HFFc6 (cell line): ENCODE measurements at places on chromosomes 2 and 18.

DNA sequence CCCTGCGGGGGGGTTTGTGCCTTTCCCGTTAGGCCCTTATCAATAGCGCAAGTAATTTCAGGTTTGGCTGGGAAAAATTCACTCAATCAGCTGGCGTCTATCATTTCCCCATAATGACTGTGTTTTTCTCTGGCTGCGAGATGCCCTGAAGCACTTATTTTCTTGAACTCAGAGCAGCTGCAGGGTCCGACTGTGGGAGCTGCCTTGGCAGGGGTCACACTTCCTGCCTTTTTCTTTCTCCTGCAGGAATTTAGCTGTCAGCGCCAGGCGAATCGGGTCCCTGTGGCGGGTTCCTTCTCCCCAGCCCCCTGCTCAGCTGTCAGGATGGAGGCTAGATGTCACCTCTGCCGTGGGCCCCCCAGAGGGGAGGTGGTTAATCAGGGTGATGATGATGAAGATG is 81.3 kb upstream of the HPCAL1 start:
- H3K4me1 ChIP-seq, result peaks cover 29% of the 10 kb centered on the region
- no peak overlapping the region for H3K4me3 ChIP-seq
- H3K27me3 ChIP-seq, result peaks cover 14% of the 10 kb centered on the region
- H3K36me3 ChIP-seq, result no peaks in the 10 kb centered on the region
- H3K27ac ChIP-seq, result no peak overlapping the region

GRCh38 chr2:85439986-85440385 is 21.5 kb downstream of the SH2D6 start:
- H3K27me3 ChIP-seq, result peaks cover 3% of the 10 kb centered on the region
- H3K4me1 ChIP-seq, result peaks cover 14% of the 10 kb centered on the region
- no peak for DNase-seq

GRCh38 chr2:86158286-86158685 is 37.0 kb downstream of the IMMT start:
- no peak overlapping the region for H3K27ac ChIP-seq
- H3K27me3 ChIP-seq, result no peaks in the 10 kb centered on the region
- DNase-seq, result no peak

GRCh38 chr2:20617892-20618467 is 32.9 kb downstream of the HS1BP3 start:
- peak overlapping the region; percentile 39; the same call in 1 of the 2 replicates for H3K4me3 ChIP-seq
- peaks cover 34% of the 10 kb centered on the region for H3K4me1 ChIP-seq
- H3K36me3 ChIP-seq, result 0 out of 2 replicates have a peak, but pooled peaks cover 6% of the 10 kb centered on the region
- no peaks in the 10 kb centered on the region for H3K27me3 ChIP-seq
- peak; percentile 99 for DNase-seq

DNA sequence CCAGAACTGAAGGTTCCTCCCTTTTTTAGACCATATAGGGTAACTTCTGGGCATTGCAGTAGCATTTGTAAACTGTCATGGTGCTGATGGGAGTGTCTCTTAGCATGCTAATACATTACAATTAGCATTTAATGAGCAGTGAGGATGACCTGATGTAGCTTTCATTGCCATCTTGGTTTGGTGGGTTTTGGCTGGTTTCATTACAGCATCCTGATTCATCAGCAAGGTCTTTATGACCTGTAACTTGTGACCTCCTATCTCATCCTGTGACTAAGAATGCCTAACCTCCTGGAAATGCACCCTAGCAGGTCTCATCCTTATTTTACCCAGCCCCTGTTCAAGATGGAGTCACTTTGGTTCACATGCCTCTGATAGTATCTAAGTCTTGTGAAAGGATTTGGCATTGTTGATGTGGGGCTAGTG is 159.0 kb downstream of the TMX3 start:
- peaks cover 34% of the 10 kb centered on the region for H3K4me1 ChIP-seq
- H3K27ac ChIP-seq, result no peak overlapping the region
- peak; percentile 24 for DNase-seq
- H3K36me3 ChIP-seq, result no peaks in the 10 kb centered on the region
- no peak overlapping the region for H3K4me3 ChIP-seq

DNA sequence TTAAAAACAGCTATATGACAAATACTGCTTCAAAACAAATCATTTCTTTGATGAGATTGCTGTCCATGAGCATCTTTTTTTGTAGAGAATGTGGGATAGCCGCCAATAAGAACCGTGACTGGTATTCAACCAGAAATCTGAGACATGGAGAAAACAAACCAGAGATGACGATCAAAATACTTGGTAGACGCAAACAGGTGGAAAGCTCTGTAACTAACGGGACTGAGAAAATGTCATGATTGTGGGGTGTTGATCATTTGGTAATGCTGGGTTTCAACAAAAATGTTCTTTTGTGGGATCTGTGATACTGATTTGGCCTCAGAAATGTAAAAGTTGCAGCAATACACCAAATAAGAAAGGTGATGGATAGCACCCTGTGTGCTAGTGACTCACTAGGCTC is 364.8 kb downstream of the NYAP2 start:
- no peak overlapping the region for H3K4me3 ChIP-seq
- H3K27ac ChIP-seq, result no peak overlapping the region
- H3K36me3 ChIP-seq, result no peaks in the 10 kb centered on the region
- no peaks in the 10 kb centered on the region for H3K4me1 ChIP-seq
- DNase-seq, result no peak

DNA sequence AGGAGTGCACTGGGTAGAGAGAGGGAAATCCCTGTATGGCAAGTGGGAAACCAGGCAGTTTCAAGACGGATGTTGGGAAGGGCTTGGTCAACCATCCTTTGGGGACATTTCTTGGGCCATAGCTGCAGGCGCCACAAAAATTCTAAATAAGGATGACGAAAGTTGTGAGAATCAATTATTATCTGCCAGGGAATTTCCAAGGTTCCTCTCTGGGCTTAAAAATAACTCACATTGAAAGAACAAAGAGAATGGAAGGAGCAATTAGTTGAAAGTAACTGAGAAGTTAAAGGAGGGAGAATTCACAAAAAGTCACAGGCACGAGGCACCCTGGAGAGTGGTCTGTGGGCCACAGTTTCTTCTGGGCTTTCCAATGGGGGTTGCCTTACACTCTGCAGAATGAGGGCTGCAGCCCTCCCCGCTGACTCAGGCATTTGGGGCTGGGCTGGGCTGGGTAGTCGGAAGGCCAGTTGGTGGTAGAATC is 195.7 kb downstream of the SMAD7 start:
- peaks cover 35% of the 10 kb centered on the region for H3K4me1 ChIP-seq
- H3K27ac ChIP-seq, result no peak overlapping the region; the same call in 1 of the 2 replicates
- peaks cover 3% of the 10 kb centered on the region; the same call in 1 of the 2 replicates for H3K27me3 ChIP-seq

- peaks cover 79% of the 10 kb centered on the region for H3K4me1 ChIP-seq
- H3K27ac ChIP-seq, result no peak overlapping the region
- peaks cover 9% of the 10 kb centered on the region for H3K36me3 ChIP-seq
- DNase-seq, result no peak
- H3K4me3 ChIP-seq, result no peak overlapping the region
- no peaks in the 10 kb centered on the region; the same call in 1 of the 2 replicates for H3K27me3 ChIP-seq
Observed at GRCh38 chr2:138271467-138271866, 230.1 kb upstream of the SPOPL start.

GRCh38 chr2:3595404-3595803 is 492 bp downstream of the COLEC11 start:
- no peak for DNase-seq
- H3K27me3 ChIP-seq, result peaks cover 11% of the 10 kb centered on the region; the same call in 1 of the 2 replicates
- no peak overlapping the region for H3K27ac ChIP-seq
- H3K4me3 ChIP-seq, result peak overlapping the region; percentile 10; the same call in 1 of the 2 replicates
- no peaks in the 10 kb centered on the region for H3K36me3 ChIP-seq
- no peaks in the 10 kb centered on the region for H3K4me1 ChIP-seq

- peaks cover 6% of the 10 kb centered on the region for H3K27me3 ChIP-seq
- H3K36me3 ChIP-seq, result no peaks in the 10 kb centered on the region
- no peak for DNase-seq
- H3K4me3 ChIP-seq, result no peak overlapping the region
- H3K4me1 ChIP-seq, result no peaks in the 10 kb centered on the region
Observed at GRCh38 chr2:223442847-223443246, 159.3 kb downstream of the SCG2 start.
